ENCODE measurements at places on chromosomes 6 and 20.

DNA sequence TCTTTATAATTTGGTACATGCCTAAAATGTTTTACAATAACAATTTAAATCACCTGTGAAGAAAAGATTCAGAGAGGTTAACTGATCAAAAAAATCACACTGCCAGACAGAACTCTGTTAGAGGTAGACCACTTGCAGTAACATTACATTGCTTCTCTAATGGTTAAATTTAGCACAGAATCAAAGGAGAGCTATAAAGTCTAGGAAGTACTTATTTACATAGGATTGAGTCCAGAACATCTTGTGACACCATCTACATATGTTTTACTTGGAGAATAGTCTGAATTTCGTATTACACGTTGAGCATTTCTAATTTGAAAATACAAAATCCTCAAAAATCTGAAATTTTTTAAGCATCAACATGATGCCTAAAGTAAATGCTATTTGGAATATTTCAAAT lies 17.2 kb upstream of the TBC1D20 start:
- DNase-seq: no peak

GRCh38 chr20:301886-302848 lies 4.8 kb downstream of the ZCCHC3 start:
- no peak for DNase-seq

DNA sequence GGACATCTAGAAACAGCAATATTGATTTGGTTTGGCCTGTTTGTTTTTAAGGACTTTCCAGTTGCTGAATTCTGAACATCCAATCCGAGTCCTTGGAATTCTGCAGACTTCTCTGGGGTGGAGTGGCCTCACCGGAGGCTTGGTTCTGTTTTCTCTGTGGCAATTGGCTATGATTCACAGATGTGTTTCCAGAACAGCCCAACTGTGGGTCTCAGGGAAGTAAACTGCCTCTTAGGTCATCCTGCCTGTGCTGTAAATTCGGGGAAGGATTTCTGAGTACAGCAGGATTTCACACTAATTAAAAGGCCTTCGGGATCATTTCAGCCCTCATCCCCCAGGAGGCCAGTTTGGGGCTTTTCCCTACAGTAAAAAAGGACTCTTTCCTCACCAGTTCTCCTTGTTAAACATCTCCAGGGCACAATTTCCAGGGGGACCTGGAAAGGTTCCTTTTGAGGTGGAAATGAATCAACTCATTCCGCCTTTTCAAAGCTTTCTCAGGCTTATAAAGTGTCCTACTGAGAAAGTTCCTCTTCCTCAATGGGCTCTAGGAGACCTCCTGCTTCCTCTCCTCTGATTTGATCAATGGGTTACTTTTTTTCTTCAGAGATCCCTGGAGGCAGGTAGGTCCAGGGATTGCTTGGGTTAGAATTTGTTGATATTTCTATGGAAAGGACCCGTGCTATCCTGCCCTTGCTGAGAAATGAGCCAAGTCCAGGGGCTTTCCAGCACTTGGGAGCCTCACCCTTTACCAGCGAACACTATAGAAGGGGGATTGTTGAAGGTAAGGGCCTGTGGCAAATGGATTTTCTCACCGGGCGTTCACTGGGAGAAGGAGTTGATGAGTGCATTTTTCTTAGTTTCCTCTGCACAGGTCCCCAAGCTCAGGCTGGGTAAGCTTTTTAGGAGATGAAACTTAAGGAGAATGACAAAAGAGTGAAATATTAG lies 114.6 kb downstream of the CLIC5 start:
- no peak for DNase-seq

GRCh38 chr6:132167929-132168892 lies 217.0 kb upstream of the CCN2 start:
- no peak for DNase-seq

- DNase-seq: no peak
These were observed 96.3 kb downstream of the FHL5 start for GRCh38 chr6:96659084-96659845.

DNA sequence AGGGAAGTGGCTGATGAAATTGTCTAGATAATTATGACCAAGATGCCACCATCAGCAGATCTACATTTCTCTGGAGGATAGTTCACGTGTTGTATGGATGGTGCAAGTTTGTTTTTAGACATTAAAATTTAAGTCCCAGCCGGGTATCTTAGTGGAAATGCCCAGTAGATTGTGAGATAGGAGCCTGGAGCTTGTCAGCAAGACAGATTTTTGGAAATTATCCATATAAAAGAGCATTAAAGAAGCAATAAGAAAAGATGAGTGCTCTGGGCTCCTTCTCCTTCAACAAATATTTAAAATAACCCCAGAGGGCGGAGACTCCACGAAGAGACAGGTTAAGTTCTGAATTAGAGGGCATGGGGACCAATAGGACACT lies 47.6 kb upstream of the SMLR1 start:
- DNase-seq: no peak

- DNase-seq: no peak
These were observed 101.4 kb upstream of the BEND6 start for GRCh38 chr6:56853541-56853940.

GRCh38 chr6:28929887-28930620 lies 6.3 kb upstream of the TRIM27 start:
- DNase-seq: no peak

DNA sequence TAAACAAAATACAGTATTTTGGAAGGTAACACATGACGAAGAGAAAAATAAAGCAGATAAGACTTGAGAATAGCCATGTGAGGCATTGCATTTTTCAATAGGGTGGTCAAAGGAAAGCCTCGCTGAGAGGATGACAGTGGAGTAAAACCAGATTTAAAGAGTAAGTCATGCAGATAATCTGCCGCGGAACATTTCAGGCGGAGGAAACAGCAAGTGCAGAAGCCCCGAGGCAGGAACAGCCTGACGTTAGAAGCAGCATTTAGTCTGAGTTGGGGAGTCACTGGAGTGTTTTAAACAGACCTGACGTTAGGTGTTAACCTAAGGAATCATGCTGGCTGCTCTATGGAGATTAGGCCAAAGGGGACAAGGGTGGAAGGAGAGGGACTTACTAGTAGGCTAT lies 65.0 kb upstream of the VSTM2L start:
- no peak for DNase-seq

DNA sequence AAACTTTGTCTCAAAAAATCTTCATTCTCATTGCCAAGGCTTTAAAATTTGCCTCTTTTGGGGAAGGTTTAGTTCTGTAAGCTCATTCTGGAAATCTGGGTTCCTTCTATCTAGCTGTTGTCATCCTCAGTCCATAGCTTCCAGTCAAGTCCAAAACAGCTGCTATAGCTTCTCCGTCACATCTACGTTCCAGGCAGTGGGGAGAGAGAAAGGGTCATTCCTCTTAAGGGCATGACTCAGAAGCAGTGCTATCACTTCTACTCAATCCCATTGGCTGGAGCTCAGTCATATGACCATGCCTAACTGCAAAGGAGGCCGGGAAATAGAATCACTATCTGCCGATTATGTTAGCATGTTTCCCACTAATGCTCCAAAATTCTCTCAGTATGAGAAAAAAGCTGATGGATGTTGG lies 141.4 kb upstream of the PTPN1 start:
- no peak for DNase-seq

DNA sequence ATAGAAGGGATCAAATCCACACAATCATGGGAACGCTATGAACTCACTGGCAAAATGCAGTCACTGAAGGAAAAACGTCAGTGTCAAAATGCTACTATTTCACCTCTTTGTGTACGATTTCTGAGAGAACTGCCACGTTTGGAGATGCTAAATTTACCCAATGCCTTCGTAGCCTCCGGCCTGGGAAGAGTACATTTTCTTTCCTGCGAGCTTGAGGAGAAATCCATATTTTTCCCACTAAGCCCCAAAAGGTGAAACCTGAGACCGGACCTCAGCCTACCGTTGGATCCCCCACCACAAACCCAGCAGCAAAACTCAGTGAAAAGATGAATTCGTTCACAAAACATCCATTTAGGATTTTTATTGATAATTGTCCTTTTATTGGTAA lies 131.7 kb downstream of the GPX5 start:
- DNase-seq: no peak

DNA sequence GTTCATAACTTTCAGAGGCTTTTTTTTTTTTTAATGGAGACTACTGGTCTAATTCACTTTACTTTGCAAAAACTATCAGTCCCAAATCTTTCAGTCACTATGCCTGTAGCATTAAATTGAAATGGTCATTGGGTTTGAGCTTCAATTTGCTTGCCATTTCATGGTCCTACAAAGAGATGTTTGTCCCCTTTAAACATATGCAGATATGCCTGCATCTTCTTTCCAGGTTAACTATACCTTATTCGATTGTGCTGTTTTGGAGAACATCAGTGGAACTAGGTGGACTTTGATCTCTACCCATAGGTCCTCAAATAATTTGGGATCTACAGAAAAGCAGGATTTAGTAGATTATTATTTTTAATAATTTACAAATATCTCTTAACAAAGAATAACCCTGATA lies 4.6 kb downstream of the POU3F2 start:
- DNase-seq: no peak

DNA sequence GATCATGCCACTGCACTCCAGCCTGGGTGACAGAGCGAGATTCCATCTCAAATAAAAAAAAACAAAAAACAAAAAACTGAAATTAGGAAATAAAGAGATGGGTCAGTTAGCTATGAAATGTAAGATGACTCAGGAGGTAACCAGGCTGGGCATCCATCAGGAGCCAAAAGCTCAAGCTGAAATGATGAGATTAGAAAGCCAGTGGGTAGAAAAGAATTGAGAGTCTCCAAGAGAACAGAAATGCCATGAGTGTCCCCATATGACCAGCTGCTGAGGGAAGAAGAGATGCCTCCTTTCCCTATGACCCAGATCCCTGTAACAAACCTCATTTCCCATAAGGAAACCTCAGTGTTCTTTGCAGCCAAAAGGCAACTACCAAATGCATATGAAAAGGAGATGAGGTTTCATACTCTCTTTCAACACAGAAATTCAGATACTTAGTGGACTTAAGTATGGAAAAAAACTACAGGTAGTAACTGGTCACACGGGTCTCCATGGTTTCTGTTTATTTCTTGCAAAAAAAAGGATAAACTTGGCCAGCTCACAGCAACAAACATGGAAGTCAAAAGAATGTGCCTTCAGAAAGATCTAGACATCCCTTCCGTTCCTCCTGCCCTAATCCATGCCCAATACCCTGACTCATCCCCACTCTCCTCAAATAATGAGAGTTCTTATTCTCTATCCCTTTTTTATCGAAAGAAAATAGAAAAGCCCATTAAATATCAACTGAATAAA lies 8.1 kb downstream of the ARHGAP18 start:
- DNase-seq: no peak

GRCh38 chr6:7157752-7158616 lies 50.2 kb downstream of the RREB1 start:
- DNase-seq: no peak

- no peak for DNase-seq
These were observed 45.0 kb downstream of the NT5E start for GRCh38 chr6:85494547-85495536.

DNA sequence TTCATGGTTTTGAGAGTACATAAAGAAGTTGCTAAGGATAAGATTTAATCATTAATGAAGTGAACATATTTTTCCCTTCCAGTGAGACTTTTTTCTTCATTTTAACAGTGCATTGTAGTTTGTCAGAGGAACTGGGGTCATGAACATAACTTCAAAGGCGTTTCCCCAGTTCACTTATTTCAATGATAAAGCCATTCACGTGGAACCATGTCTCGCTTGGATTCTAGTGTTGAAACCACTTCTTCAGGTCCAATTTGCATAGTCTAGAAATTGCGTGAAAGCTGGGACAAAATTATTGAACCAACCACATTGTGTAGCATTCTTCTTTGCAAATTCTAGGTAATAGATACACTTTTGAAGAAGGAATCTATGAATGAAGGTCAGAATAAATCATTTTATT lies 197.0 kb downstream of the CLIC5 start:
- no peak for DNase-seq

DNA sequence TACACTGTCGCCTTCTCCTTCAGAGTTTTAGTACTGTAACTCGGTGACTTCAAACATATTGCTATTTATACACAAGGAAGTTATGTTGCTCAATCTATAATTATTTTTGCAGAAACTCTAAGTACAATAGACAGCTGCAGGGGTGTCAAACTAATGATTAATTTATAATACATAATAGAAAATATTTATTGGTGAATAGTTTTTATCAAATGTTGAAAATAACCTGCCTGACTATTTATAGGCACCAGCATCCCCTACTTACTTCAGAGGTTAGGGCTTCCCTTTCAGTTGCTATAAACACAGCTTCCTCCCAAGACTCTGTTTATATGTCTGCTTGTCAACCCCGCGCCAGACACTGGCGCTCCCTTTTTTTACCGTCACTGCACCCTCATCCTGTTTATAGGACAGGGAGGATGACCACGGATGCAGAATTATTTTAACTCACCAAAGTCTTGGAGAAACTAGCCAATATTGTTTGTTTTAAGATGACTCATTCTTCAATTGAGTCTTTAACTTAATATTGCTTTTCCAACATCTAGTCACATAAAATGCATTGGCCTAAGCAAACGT lies 225.0 kb downstream of the ALDH8A1 start:
- no peak for DNase-seq

DNA sequence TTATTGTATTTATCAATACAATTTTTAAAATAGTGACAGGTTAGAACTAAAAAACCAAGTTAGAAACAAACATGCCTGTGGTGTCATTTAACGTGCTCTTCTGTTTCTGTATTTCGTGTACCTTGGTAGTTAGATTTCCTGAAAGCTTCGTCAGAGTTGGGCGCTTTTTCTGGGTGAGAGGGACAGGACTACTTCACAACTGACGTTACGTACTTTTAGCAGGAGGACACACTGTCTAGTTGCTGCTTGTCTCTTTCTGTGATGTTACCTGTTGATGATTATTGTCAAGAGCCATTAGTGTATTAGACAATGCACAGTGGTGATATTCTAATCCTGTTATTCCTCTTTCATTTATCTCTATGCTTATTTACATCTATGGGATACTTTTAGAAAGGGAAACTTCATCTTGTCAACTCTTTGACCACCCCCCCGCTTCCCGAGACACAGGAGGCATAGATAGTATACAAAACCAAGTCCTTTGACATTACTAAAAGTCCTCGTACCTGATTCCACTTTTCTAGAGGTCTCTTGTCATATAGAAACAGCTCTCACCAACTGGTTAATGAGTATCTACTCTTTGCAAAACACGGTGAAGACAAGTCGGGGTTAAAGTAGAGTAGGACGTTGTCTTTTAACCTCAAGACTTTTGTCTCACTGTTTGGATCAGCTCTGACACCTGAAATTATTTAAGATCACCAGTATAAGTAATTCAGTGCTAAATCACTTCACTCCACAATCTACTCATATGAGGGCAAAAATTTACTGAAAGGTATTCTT lies 96.3 kb downstream of the LYRM2 start:
- DNase-seq: no peak

- DNase-seq: no peak
These were observed 10.1 kb upstream of the AKAP12 start for GRCh38 chr6:151229401-151230276.

Measured in stimulated activated naive CD4-positive, alpha-beta T cell (primary cell).